Activated naive CD8-positive, alpha-beta T cell treated with anti-CD3 and anti-CD28 coated beads, Interleukin-2, amount 50 U/mL, for 16 hours (primary cell): ENCODE measurements at places on chromosomes 11 and 22.

GRCh38 chr22:22565981-22566380, 6.9 kb upstream of the PRAME start:
- DNase-seq: no peak

GRCh38 chr11:128509621-128510389, 77.6 kb downstream of the ETS1 start:
- DNase-seq: no peak

GRCh38 chr11:124859171-124859570, 6.1 kb upstream of the ROBO3 start:
- no peak for DNase-seq

GRCh38 chr11:11335043-11335442, 18.0 kb downstream of the CSNK2A3 start:
- no peak for DNase-seq

DNA sequence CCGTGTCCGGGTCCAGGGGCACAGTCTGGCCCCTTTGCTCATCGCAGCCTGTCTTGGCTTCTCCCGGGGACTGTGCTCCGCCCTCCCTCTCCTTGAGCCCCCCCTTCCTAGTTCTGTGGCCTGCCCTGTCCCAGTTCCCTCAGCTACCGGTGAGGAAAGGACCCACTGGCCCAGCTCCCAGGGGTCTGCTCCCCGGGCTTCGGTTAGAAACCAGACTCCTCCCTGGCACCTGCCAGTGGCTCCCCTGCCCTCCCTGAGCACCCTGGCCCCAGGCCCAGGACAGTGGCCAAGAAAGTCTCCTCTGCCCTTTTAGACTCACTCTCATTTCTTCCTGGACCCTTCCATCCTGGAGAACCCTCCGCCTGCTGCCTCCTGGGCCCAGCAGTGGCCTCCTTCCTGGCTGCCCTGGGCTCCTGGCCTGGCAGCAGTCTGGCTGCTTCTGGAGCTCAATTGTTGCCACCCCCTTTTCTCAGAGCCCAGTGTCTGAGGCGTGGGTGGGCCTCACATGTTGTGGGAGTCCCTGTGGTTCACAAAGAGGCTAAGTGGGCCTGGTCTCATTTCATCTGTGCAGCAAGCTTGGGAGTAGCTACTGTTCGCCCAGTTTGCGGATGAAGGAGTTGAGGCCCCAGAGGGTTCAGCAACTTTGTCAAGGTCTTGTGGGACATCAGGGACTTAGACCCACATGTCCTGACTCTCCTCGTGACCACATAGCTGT, 12.6 kb downstream of the PRDM11 start:
- DNase-seq: no peak

- DNase-seq: no peak
Measured at GRCh38 chr22:30828187-30829155, 133.8 kb downstream of the OSBP2 start.

- DNase-seq: no peak
Measured at GRCh38 chr11:36065436-36065835, 121.6 kb downstream of the LDLRAD3 start.

GRCh38 chr11:113974741-113975470, at the start of gene HTR3A:
TSS of gene HTR3A (plus strand) at chr11:113975108. CDS start at chr11:113975326, 218 bp downstream.
- no peak for DNase-seq

- DNase-seq: no peak
Measured at GRCh38 chr11:111586388-111586831, 15.8 kb upstream of the SIK2 start.

DNA sequence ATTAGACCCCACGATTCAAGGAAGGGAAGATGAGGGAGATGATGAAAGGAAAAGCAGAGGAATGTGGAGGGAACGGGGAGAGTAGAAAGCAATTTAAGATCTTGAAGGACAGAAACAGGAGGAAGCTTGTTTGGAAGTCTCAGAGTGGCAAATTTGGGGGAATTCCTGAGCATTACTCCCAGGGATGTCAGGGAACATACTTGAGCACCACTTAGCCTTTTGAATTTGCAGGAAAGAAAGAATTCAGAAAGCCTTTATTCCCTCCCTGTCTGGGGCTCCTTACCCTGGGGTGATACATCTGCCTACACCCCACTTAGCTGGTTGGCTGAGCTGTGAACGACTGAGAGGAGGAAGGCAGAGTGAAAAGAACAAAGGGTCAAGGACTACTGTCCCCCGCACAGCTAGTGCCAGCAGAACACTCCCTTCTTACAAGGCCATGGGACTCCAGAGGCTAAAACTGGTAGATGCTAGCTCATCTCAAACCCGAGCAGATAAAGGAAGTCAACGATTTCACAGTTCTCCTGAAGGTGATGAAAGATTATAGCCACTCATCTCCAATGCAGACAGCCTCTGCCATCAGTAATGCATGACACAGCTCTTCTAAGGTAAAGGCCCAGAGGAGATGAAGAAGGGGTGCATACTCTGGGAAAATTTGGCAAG, 84.0 kb upstream of the AKIP1 start:
- DNase-seq: no peak

DNA sequence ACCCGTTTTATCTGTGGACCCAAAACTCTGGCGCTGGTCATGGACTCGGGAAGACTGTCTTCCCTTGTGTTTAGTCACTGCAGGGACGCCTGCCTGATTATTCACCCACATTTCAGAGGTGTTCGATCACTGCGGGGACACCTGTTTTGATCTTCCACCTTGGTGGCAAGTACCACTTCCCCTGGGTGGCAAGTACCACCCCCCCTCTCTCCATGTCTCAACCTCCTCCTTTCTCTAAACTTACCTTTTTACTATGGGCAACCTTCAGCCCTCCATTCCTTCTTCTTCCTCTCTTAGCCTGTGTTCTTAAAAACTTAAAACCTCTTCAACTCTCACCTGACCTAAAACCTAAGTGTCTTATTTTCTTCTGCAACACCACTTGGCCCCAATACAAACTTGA, 1.9 kb upstream of the NDUFC2 start:
- DNase-seq: no peak

GRCh38 chr11:47511917-47512316, 41.0 kb downstream of the CELF1 start:
- DNase-seq: no peak

- DNase-seq: no peak
Measured at GRCh38 chr11:84249344-84250135, 963.4 kb upstream of the CCDC90B start.

DNA sequence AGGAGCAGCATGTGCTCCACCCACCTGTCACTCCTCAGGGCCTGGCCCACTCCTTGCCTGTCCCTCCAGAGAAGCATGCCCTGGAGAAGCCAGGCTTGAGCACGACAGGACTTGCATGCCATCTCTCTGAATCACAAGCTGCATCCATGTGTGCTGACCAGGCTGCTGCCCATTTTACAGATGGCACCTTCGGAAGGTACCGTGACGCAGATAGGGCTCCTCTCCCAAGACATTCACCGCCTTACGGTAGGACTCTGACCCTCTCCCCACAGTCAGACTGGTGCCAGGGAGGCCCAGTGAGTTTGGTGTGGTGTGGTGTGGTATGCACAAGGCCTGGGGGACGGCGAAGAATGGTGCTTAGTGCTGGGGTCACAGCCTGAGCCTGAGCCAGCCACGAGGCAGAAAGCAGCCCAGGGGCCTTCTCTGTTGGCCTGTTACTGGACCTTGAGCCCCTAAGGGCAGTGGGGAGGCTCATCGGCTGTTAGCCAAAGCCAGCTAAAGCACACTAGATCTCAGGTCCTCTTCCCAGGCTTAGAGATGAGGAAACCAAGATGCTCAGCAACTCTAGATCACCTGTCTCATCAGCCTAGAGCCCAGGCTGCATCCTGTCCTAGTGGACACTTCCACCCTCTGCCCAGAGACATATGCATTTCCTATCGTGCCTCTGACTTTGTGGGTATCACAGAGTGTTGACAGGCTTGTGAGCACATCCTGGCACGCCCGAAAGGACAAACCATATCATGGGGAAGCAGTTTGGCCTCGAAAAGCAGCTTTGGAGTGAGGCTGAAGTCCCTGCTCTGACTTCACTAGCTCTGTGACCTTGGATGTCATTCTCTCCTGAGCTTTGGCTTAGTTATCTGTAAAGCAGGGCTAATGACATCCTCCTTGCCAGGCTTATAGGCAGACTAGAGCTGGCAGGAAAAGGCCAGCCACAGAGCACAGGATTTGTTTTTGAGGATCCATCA, 17.8 kb downstream of the CYB5R2 start:
- no peak for DNase-seq

DNA sequence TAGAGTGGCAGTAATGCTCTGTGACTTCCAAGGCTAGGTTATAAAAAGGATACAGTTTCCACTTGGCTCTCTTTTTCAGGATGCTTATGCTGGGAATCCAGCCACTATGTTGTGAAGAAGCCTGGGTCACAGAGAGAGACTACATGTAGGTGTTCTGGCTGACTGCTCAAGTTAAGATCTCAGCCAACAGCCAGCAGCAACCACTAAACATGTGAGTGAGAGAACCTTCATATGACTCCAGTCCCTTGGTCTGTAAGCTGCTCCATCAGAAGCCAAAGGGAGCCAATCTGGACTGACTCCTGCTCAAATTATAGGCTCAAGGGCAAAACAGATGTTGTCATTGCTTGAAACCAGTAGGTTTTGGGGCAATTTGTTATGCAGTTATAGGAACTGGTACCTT, 162.7 kb downstream of the MAML2 start:
- no peak for DNase-seq

DNA sequence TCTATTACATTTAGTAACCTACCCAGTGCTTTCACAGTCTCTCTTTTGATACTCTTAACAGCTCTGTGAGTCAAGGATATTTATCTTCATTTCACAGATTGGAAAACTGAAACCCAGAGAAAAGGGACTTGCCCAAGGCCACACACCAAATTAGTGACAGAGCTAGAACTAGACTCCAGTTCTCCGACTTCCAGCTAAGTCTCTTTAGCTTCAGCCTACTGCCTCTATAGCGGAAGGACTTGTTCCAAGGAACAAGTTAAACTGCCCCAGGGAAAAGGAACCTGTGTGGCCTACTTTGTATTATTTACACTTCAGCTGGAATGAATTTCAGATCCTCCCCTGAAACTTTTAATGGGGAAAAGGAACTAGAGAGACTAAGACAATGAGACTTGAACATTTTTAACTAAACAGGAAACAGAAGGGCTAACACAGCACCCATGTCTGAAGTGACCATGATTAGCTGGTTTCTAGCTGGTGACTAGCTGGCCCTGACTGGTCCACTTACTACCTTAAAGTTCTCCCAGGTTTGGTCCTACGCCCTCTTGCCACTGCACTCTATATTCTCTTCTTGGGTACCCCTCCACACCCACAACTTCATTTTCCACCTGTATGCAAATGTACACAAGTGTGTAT, 1.3 kb downstream of the LRRC51 start:
- no peak for DNase-seq

DNA sequence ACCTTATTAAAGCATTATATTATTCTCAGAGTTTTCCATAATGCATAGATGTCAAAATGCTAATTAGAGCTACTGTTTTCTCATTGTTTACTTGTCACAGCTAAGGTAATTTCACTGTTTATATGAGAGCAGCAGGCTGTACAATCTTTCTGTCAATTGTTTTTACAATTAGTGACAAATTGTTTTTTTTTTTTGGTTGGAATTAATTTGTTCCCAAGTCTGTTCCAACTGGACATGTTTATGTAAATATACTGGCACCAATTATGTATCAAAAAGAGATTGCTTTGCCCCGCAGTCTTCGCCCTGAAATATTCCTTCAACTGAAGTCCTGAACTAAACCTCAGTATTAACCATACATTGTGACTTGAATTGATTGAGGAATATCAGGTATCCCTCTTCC, 72.3 kb upstream of the GRIA4 start:
- no peak for DNase-seq
